ENCODE measurements at places on chromosomes 6 and 20.

DNA sequence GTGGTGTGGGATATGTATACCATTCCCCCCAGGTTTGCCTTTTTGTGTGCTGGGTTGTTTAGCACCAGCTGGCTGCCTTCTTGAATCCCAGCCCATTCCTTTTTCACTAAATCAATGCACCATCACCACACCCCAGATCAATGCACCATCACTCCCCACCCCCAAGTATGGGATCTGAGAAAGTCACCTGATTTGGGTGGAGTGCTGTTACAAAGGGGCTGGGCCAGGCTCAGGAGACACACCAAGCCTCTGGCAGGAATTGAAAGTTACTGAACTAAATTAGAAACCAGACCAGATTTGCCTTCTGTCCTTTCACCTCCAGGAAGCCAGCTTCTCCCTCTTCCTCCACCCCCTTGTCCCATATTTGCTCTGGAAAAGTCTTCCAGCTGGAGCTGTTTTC is 19.6 kb upstream of the PKHD1 start:
- no peak for DNase-seq

- no peak for DNase-seq
Measured at GRCh38 chr6:99522531-99522930, 7.3 kb upstream of the USP45 start.

DNA sequence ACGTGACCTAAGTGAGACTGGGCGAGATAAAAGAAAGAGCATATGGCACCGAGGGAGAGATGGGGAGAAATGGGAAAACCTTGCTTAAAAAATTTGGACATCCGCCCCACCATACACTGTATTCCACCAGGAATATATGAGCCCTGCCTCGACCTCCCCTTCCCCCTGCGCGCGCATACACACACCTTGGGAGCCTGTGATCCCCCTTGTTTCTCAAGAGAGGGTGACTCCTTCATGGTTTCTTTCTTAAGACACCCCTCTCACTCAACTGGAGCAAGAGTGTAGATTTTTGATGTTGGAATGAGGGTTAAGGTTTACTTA is 480 bp downstream of the ABCF1 start:
- no peak for DNase-seq

DNA sequence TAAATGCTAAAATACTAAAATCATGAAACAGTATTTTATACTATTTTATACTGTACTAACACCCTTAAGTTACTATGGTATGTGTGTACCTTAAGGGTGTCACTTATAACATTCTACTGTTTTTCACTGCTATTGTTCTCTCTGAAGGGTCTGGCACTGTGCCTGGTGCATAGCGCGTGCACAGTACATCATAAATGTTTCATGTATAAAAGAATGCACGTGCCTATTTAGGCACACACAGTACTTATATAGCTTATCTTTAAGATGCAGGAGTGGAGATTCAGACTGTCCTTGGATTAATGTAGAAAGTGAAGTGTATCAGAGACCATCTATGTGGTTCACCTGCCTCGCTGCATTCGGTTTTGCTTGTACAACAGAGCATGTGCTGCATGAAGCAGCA is 64.0 kb upstream of the SGK1 start:
- DNase-seq = peak; percentile 72

- no peak for DNase-seq
Measured at GRCh38 chr6:156912431-156912830, 135.3 kb downstream of the ARID1B start.

DNA sequence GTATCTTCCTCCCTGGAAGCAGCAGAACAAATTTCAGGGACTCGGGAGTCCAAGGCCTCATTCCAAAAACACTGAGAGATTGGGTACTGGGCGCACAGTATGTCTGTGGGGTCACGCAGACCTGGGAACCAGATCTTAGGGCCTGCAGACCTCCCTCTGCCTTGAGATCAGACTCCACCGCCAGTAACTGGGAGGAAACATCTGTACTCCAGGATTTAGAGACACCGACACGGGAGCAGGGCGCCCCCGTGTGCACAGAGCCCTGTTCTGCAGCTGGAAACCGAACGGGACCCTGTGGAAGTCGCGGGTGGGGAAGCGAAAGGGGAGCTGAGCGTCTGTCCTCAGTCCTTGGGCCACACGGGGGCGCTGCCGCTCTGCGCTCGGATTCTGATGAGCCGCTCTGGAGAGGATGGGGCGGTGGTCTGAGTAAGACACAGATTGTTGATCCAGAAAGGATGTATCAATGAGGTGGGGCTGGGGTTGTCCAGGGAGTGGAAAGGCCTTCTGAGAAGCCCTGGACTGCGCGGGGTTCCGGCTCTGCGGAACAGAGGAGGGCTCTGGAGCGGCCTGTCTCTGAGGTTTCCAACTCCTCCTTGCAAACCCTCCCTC is 35.7 kb upstream of the HLA-E start:
- peak; percentile 94 for DNase-seq

GRCh38 chr6:140346428-140346827 is 972.0 kb upstream of the CITED2 start:
- no peak for DNase-seq

- DNase-seq = no peak
Measured at GRCh38 chr20:5088688-5089087, 31.1 kb downstream of the PCNA start.

DNA sequence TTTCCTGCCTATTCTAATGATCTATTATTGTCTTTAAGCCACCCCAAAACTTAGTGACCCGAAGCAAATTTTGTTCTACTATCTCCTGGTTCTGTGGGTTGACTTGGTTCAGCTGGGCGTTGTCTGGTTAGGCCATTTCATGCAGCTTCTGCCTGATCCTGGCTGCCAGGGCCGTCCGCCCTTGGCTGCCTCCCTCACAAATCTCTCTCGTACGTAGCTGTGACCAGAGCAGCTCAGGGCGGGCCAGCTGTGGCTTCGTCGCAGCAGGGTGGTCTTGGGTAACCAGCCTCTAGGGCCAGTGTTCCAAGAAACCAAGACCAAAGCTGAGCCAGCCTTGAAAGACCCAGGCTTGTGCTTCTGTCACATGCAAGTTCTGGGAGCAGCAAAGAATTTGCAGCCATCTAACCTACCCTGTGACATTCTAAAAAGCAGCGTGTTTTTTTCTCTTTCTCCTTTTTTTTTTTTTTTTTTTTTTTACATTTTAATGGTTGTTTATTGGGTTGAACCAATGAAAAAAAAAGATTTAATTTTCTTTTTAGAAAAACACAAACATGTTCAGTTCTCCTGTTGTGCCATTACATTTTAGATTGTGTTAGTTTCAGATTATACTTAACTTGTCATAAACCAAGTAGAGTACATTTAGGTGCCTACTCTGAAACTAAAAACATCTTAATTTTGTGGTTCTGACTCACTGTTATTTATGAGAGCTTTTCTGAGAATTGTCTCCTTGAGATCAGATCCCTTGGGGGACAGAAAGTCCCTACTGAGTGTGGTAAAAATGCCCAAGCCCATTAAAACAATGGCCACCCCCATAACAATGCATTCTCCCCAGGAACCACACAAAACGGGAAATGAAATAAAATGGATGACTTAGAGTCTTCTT is 83.9 kb downstream of the ZDHHC14 start:
- DNase-seq = no peak

- no peak for DNase-seq
Measured at GRCh38 chr6:113924312-113924723, 46.6 kb downstream of the HDAC2 start.

DNA sequence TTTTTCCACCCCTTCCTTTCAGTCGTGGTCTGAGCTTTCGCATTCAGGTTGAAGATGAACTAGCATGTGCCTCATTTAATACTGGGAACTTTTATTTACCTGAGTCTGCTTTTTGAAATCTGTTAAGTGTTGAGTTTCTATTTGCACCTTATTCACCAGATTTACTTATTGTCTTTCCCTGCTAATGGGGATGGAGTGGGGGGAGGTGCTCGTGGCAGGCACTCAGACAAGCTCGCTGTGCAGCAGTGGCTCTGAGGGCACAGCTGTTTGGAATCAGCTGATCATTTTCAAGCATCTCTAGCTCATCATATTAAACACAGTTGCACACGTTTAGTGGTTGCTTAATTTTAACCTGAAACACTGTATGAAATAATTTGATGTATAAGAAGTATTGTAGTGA is 35.6 kb downstream of the UTRN start:
- no peak for DNase-seq

- DNase-seq = no peak
Measured at GRCh38 chr20:16709017-16709416, 20.8 kb upstream of the SNRPB2 start.

GRCh38 chr6:109255946-109256640 is 126.2 kb downstream of the CD164 start:
- DNase-seq = no peak

- no peak for DNase-seq
Measured at GRCh38 chr20:51140671-51141070, 117.8 kb upstream of the KCNG1 start.

DNA sequence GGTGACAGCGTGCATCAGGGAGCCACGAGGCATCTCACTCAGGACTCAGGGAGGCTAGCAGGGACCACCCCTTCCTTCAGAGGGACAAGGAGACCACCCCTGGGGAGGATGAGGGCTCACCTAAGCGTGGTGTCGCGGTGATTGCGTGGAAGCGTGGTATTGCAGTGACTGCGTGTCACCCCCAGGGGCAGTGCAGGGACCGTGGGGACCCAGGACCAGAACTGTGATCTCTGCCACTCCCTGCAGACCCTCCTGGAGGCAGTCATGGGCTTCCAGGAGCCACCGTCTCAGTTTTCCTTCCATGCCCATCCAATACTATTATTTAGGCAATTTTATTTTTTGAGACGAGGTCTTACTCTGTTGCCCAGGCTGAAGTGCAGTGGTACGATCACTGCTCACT is 147.1 kb downstream of the TAF4 start:
- DNase-seq = no peak

DNA sequence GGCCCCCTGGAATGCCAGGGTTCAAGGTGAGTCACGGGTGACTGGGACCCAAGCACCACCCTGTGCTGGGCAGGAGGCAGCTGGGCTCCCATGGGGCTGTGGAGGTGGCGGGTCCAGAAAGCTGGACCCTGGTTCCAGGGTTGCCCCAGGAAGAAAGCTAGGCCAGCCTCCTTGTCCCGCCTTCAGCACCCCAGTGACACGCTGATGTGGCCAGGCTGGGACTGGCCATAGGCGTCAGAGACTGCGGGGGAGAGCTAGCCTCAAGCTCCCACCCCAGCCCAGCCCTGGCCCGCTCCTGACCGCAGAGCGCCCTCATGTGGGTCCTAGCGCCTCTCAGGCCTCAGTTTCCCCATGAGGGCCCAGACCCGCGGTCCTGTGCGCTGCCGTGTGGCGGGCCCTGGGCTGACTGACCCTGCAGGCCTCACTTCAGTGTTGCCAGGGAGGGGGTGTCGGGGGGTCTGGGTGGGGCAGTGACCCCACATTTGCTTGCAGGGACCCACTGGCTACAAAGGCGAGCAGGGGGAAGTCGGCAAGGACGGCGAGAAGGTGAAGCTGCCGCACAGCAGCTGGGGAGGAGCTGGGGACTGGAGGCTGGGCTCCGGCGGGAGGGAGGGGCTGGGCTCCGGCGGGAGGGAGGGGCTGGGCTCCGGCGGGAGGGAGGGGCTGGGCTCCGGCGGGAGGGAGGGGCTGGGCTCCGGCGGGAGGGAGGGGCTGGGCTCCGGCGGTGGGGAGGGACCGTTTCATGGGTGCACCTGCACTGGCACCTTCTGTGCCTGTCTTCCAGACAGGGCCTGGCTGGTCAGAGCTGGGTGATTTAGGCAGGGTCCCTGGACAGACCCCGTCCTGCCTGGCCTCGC is 7.9 kb downstream of the COL9A3 start:
- peak; percentile 83 for DNase-seq

- no peak for DNase-seq
Measured at GRCh38 chr6:1188199-1188598, 123.7 kb upstream of the FOXQ1 start.

GRCh38 chr6:156231026-156231765 is 546.0 kb upstream of the ARID1B start:
- no peak for DNase-seq

GRCh38 chr20:48482790-48483189 is 345.0 kb downstream of the PREX1 start:
- no peak for DNase-seq

GRCh38 chr6:167789358-167789757 is 37.4 kb upstream of the AFDN start:
- no peak for DNase-seq

GRCh38 chr6:30889921-30890645 is 5.8 kb downstream of the DDR1 start:
- no peak for DNase-seq

GRCh38 chr6:84967389-84967788 is 203.0 kb upstream of the TBX18 start:
- DNase-seq = no peak

GRCh38 chr20:23534801-23535593 is 33.3 kb downstream of the CST9L start:
- DNase-seq = no peak

DNA sequence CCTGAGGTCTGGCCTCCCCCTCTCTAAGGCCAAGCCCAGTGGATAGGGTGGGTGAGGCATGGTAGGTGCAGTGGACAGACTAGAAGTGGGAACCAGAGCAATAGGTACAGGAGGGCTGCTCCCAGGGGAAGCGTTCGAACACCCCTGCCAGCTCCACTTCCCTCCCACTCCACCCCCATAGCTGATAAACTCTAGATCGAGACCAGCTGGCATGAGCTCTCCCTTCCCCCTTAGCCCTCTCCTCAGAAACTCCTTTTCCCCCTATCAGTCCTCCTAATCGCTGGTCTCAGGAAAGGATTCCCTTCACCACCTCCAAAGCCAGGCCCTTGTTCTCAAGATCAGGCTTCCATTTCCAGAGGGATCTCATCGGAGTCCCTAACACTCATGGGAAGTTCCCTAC is 6.0 kb upstream of the FAM83C start:
- DNase-seq = no peak

DNA sequence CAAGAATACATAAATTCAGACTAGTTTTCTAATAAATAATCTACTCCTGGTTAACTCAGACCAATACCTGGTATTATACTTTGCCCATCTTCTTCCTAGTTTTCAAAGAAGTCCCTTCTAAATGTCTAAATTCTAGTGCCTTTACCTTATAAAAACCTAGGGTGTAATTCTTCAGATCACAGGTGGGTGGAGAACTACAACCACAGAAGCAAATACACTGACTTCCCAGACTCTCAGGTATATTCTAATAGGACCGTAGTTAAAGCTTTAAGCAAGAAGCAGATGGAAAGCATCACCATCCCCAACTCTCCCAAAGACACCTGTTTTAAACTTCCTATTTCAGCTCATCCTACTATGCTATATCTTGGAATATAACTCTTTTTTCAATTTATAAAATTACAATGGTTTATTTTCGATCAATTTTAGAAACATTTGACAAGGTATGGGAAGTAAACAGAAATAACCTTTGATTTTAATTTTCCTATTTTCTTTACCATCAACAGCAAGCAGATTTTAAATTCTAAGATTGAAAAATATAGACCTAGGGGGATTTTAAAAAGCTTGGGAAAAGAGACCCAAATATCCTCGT is 15.8 kb downstream of the MAN1A1 start:
- no peak for DNase-seq

DNA sequence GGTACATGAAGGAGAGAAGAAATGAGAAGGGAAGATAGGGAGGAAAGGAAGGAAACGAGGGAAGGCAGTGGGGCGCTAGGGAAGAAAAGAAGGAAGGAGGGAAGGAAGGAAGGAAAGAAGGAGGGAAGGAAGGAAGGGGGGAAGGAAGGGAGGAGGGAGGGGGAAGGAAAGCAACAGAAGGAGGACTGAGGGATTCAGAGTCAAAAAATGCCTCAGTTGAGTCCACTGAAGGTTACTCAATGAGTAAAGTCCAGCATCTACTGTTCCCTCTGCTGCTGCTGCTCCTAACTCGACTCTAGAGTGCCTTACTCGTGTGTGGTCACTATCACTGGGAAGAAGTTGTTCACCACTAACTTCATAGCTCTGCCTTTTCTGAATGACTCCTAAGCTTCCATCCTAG is 33.8 kb downstream of the PHACTR1 start:
- DNase-seq = no peak

GRCh38 chr20:21154692-21155091 is 28.8 kb downstream of the KIZ start:
- no peak for DNase-seq

Data from mucosa of descending colon (tissue), 3 donors.